ENCODE measurements at places on chromosomes 16 and 17.

- no peak for DNase-seq
Observed at GRCh38 chr17:59427425-59427921, 96.0 kb downstream of the YPEL2 start.

GRCh38 chr16:57999366-57999970 is 1.0 kb downstream of the ZNF319 start:
- no peak for DNase-seq

DNA sequence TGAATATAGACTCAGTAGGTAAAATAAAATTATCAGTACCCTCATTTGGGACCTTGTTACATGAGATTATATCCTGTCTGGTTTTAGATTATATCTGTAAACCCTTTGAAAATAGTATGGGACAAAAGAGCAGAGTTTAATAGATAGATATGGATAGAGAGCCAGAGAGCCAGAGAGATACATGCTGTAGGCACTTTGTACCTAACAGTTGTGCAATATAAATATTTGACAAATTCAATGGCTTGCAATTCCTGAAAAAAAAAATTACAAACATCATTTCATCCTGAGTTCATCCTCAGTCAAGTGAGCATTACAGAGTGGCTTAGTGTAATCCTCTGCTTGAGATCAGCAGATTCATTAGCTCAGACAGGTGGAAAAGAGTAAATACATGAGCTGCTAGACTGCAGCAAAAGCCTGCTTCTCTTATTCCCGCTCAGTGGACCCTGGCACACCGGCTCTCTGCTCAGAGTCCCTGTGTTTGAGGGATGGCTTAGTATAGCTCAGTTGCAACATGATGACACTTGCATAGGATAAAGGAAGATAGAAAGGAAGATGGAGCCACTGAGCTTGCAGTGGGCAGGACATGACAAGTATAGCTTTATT is 931.6 kb upstream of the GOT2 start:
- DNase-seq = no peak

DNA sequence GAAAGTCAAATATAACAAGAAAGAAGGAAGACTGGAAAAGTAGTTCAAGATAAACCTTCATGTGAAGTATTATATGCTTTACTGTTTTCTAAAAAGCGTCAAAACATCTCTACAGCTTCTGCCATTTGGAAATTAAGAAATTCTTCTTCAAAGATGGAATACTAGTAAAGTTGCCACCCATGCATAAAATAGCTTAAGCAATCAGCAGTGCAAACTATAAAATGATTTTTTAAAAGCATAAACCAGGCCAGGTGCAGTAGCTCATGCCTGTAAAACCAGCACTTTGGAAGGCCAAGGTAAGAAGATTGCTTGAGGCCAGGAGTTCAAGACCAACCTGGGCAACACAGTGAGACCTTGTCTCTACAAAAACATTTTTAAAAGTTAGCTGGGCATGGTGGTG is 68.2 kb downstream of the USP32 start:
- no peak for DNase-seq

DNA sequence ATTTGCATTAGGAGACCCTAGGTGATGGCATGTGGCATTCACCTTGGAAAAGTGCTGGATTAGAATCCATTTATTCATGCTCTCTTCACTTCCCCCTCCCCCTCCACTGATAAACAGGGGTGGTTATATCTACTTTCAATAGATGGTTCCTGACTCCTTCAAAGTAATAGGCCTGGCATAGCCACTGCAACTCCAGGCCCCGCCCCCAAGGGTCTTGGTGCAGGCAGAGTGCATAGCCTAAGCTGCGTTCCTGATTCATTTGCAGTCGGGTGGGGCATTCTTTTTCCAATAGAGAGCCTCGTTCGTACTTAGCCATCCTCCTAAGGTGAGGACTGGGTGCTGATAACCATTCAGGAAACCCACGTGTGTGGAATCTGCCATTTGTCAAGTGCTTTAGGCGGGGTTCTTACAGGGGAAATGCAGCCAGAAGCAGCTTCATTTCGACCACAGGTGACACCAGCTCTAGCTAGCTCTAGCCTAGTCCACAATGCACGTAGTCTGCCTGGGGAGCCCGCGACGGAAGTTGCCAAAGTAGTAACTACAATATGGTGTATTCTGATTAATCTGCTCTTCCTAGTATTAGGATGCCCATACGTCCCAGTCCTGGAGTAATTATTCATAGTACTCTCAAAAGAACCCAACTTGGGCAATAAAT is 11.1 kb downstream of the UBE2O start:
- DNase-seq = no peak

GRCh38 chr16:88754109-88754911 is 30.7 kb downstream of the PIEZO1 start:
- DNase-seq = no peak

DNA sequence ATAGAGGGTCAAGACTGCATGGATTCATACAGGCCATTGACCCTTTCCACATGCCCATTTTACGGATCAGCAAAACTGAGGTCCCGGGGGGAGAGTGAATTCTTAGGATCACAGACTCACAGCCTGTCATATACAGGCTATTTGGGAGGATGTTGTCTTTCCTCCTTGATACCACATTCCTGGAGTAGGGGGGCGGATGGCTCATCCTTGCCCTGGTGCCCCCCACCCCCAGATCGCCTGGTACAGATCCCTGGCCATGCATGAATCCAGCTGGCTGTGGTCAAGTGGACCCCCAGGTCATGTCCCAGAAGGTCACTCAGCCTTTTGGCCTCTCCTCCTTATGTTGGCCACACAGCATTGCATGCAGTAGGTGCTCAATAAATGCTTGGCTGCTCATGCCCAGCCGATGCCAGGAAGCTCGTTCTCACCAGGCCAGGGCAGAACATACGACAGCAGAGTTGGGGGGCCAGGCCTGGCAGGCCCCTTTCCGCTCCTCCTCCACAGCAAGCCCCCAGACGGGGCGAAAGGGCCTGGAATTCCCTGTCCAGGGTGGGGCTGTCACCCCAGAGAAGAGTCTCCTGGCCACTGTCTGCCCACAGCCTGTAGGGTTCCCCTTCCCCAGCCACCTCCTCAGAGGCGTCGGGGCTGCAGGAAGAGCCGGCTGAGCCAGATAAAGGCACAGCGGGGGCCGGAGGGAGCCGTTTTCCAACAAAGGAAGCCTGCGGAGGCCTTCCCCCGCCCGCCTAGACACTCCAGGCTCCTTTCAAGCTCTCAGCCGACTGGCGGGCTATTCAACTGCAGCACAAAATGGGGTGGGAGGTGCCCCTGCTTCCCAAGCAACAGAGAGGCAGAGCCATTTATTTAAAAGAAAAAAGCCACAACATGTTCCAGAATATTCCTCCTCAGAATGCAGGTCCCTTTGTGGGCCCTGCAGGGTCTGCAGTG is 215.7 kb upstream of the CIBAR2 start:
- DNase-seq = no peak

DNA sequence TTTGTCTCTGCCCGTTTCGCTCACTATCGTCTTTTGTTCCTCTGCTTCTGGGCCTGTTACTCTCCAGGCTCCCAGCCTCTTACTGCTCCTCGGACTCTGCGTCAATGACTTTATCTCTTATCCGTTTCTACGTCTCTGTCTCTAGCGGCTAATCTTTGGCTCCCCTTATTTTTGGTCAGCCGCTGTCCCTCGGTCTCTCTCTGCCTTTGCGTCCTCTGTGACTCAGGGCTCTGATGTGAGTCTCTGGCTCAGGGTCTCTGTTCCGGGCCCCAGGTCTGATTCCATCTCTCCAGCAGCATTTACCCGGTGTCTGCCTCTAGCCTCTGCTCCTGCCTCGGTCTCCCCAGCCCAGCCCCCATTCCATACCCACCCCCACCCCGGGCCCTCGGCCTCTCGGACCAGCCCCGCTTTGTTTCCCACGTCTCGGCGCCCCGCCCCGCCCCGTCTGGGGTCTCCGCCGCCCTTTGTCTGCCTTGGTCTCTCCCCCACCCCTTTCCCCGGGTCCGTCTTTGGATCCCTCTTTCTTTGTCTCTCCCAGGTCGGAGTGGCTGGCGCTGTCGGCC is 547 bp upstream of the ZNF48 start:
- no peak for DNase-seq

DNA sequence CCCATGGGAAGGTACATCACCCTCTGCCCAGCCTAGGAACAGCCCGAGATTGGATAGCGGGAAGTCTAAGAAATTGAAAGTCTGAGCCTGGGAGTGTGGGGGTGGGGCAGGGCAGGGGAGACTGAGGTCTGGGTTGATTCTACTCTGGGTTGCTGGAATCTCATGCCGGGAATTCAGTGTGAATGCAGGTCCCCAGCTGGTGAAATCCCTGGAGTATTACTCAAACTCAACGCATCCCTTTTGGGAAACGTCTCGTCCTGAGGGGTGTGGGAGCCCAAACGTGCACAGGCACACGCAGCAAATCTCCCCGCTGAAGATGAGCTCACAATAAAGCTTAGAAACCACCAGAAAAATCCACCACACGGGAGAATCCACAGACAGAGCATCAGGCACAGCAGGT is 55.4 kb downstream of the SOCS1 start:
- no peak for DNase-seq

DNA sequence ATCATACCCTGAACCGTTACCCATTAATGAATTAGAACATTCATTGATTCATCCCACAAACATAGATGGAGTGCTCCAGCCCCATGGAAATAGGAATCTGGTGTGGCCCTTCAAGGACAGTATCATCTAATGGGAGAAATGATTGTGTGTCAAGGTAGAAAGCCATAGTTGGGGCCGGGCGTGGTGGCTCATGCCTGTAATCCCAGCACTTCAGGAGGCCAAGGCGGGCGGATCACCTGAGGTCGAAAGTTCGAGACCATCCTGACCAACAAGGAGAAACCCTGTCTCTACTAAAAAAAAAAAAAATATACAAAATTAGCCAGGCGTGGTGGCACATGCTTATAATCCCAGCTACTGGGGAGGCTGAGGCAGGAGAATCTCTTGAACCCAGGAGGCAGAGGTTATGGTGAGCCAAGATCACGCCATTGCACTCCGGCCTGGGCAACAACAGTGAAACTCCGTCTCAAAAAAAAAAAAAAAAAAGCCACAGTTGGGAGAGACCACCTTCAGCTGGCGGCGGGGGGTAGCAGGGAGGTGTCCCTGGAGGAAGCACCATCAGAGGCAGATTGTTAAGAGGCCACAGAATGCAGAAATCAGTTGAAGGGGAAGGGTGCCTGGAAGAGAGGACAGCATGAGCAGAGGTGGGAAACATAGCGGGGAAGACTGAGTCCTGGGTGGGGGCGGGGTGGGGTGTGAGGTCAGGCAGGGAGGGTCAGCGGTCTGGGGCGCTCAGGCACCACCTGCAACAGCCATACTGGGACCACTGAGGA is 60.0 kb downstream of the USP22 start:
- no peak for DNase-seq

DNA sequence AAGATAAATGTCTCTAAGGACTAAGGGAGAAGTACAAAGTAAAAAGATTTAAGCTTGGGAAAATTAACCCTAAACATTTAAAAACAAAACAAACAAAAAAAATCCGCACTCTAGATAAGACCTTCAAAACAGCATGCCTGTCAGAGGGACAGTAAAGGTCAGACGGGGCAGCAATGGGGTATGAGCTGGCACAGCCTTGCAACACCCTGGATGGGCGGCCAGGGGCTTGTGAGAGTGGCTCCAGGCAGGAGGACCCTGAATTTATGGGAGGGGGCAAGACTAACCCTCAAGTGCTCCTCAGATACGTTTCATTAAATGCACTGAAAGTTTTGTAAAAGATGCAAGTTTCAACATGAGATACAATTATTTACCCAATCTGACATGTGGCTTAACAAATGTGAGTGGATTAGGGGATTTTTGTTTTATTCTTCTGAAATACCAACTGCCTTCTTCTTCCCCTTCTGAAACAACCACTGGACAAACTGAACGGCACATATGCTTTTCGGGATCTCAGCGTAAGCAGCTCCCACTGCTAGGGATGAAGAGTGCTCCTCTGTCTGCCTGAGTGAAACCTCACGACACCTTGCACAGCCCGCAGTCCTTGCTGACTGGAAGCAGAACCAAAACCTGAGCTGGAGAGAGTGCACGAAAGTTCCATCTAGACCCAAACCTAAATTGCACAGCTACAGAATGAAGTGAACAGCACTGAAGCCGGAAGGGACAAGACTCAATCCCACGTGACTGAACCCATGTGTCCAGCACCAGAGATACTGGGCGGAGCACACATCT is 128.4 kb downstream of the ANKRD11 start:
- no peak for DNase-seq

GRCh38 chr17:17144916-17145665 is 61.0 kb downstream of the PLD6 start:
- DNase-seq = no peak

DNA sequence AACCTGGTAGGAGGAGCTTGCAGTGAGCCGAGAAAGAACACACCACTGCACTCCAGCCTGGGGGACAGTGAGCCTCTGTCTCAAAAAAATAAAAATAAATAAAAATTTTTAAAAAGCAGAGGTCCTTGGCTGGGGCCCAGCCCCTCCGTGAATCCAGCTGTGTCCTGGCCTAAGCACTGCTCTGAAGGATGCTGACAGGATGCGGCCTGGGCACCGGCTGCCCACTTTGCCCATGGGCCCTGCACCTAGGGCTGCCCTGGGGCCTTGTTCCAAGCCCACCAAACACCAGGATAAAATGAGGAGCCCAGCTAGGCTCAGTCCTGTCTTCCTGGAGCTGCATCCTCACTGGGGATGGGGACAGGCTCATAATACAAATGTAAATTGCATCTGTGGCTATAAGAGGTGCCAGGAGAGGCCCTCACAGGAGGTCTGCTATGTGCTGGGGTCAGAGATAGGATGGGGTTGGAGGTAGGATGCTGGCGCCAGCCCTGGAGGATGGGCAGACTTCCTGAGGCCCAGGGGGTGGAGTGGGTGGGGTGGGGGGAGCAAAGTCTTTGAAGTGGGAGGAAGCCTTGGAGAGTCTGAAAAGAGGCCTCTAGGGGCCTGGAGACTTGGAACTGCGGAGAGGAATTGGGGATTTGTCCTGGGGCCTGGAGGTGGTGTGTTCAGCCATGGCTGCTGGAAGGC is 6.2 kb downstream of the C16orf89 start:
- no peak for DNase-seq

- no peak for DNase-seq
Observed at GRCh38 chr16:72983241-72983640, 64.7 kb downstream of the ZFHX3 start.

GRCh38 chr16:920717-921116 is 50.1 kb downstream of the LMF1 start:
- no peak for DNase-seq

DNA sequence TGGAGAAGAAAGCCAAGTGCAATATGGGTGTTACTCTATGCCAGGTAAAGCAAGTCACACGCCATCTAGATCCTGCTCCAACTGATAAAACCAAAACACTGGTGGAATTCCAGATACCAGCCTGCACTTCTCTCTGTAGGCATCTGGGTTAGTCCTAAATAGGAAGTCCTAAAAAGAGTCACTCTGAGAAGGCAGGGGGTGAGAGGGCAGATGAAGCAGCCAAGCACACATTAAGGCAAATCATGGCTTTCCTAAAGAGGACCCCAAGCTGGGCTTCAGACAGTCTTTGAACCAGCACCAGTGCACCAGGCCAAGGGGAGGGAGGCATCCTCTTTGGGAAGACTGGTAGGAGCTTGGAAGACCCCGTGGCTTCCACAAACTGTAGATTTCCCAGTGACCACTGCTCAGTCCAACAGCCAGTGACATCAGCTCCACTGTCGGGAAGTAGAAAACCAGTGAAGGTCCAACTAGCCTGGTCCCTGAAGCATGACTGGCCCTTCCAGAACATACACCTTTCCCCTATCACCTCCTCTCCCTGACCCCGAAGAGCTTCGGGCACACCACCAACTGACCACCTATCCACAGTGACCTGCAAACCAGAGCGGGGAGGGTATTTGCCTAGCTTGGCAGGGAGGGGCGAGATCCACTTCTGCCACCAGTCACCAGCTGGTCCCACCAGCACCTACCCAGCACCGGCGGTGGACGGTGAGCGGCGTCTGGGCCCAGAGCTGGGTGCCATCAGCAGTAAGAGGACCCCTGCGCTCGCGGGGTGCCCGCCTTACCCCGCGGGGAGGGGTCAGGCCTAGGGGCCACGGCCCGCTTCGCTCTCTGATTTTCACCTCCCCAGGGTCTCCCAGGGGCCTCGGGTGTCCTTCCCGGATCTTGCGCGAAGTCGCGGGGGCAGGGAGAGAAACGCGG is 1.0 kb downstream of the LITAF start:
- DNase-seq = no peak

All from activated T-helper 1 cell treated with Interleukin-2 at 50 U/mL for 16 hours (primary cell).